ENCODE measurements at places on chromosomes 13 and 19. TPM values are rescaled to one million over a fixed set of nuclear protein-coding genes. Genes with fewer than 3 reads are reported as not detected.
A peak's percentile ranks its signal among the peaks of the same experiment; 100 is the strongest.

CCNA1 gene
- 106 TPM for total RNA-seq

NLRP7 gene
- total RNA-seq, result 0.13 TPM

CALR3 gene
- total RNA-seq, result 0.26 TPM

HNRNPUL1 gene
- 43.5 TPM for total RNA-seq

PSG6 gene
- not detected for total RNA-seq

WDR87 gene
- total RNA-seq, result not detected

QPCTL gene
- 11.6 TPM for total RNA-seq

ZNF579 gene
- total RNA-seq, result 1.8 TPM

RAX2 gene
- total RNA-seq, result not detected

GRCh38 chr19:41637484-41637883, 10.6 kb upstream of the CEACAM4 start:
- no peak for DNase-seq

GRCh38 chr19:50876456-50876855, 3.2 kb downstream of the KLK2 start:
- no peak for DNase-seq

DNA sequence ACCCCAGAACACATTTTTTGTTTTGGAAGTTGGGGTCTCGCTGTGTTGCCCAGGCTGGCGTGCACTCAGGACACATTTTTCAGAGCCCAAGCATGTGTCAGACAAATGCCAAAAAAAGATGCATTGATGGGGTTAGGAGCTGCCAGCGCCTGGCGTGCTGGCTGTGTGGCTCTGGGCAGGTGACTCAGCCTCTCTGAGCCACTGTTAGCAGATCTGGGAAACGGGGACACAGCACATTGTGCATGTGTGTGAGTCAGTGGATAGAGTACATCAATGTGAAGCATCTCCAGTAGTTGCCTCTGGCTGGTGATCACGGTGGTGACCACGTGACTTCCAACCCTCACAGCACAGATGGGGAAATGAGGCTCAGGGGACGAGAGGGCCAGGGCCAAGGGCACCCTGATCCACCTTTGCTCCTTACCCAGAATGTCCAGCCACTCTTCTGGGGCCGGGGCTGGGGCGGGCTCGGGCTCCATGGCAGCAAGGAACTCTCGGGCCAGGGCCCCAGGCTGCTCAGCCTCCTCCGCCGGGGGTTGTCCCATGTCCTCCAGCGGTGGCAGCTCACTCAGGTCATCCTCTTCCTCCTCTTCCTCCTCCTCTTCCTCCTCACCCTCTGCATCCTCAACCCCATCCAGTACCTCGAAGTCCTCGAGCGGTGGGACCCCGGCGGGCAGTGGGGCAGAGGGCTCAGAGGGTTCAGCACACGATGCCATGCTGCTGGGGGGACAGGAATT, 1.9 kb downstream of the FKBP8 start:
- DNase-seq, result peak; percentile 12

DNA sequence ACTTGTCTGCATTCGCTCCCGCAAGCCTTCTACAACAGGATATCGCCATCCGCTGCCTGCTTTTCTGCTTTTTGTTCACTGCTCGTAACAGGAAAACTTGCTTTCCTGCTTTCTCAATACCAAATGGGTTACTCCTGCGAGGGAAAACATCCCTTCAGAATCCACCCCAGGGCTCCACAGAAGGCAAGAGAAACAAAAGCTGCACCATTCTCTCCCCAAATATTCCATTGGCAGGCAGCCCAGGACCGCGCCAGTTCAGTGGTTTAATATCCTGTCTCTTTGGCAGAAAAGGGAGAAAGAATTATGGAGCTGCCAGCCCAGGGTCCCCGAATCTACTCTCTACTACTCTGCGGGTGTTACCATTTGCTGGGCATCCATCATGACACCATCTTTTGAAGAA, 84.7 kb upstream of the DOCK9 start:
- peak; percentile 63 for DNase-seq

DNA sequence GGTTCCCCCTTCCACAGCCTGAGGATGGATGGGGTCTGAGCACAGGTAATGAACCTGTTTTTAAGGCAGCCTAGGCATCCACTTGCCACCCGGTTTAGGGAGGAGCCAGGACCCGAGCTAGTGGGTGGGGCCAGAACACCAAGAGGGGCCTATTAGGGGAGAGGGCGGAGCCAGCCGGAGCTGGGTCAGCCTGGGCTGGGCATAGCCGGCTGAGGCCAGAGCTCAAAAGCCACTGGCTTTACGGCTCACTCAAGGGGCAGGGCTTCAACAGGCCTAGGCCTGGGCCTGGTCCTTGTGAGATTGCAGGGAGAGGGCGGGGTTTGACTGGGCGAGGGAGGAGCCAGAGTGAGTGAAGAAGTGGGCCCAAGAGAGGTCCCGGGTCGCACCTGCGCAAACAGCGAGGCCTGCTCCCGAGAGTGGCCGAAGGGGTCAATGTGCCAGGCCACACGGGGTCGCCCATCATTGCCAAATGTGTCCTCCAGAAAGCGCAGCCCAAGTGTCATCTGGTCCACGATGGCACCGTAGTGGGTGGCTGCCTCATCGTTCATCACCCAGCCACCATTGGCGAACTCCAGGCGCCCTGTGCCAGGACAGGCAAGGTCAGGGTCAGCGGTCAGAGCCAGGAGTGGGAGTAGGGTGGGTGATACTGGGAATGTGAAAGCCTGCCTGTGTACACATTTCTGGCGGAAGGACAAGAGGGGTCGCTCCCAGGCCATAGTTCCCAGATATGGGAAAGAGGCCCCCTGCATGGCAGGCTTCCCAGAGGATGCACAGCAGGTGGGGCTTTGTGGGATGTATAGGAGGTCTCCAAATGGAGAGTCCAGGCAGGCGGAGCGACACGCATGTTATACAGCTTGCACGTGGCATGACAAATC, 1.9 kb downstream of the MAN2B1 start:
- no peak for DNase-seq

- no peak for DNase-seq
Observed at GRCh38 chr13:53198017-53198416, 169.4 kb downstream of the OLFM4 start.

DNA sequence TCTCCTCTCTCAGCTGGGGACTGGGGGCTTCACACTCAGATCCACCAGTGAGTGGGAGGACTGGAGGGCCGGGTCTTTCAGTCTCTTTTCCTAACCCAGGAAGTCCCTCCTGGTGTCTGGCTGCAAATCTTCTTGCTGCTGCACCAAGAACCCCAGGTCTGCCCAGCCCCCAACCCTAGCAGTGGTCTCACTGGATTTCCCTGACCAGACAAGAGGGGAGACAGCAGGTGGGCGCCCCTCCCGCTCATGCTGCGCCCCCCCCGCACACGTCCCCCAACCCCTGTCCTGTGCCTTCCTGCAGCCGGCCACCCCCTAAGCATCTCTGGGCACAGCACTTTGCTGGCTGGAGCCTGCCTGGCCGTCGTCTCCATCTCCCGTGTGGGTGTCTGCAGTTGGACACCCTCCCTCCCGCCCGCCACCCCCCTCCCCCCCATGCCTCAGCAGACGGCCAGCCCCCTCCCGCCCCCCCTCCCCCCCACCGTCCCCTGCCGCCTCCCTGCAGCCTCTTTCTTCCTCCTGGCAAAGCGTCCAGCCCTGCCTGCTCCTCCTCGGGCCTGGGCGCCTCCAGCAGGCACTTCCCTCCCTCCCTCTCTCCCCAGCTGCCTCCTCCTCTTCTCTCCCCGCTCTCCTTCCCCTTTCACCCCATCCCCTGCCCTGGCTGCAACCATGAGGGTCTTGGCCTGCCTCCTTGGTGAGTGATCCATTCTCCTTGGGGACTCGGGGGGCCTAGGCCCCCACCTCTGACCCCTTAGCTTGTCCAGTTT, at the start of gene SSC5D:
Gene SSC5D, plus strand, starts transcription at position 513 of the 764 bp plus-strand sequence. Its CDS starts 154 bp downstream, at position 667.
- no peak for DNase-seq

GRCh38 chr19:44748426-44749254, at the start of gene BCL3:
Gene BCL3 (plus strand): TSS chr19:44748708. CDS start chr19:44748791, 83 bp downstream.
- peak; percentile 38 for DNase-seq

DNA sequence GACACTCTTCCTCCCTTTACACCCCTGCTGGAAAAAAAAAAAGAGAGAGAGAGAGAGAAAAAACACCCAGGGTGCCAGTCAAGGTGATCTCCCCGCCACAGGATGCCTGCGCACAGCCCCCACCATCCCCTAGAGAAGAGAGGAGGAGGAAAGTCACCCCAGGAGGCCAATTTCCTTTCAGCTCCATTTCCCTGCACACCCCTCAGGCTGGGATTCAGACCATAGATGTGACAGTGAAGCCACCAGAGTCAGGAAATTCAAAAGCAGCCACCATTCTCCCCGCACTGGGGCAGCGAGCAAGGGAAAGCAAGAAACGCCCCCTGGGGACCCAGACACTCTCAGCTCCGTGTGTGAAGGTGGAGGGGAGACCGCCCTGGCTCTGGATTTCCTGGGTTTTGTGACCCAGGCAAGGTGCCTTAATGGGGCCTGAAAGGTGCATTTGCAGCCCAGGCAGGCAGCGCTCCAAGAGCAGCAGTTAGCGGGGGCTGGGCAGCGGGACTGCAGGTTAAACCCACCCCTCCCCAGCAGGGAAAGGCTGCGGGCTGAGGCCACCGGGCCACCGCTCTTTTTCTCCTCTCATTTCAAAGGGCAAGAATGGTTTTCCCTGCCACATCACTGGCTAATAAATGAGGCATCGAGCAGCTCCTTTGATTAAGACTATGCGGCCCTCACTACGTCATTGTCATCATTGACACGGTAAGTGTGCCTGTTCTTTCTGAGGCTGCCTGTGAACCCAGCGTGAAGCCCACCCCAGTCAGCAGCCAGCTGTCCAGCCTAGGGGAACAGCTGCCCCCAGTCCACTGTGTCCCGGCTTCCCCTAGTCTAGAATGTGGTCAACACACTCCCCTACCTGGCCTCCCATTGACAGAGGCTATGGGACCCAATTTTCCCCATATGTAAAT, 83.8 kb upstream of the TM9SF2 start:
- DNase-seq, result no peak

DNA sequence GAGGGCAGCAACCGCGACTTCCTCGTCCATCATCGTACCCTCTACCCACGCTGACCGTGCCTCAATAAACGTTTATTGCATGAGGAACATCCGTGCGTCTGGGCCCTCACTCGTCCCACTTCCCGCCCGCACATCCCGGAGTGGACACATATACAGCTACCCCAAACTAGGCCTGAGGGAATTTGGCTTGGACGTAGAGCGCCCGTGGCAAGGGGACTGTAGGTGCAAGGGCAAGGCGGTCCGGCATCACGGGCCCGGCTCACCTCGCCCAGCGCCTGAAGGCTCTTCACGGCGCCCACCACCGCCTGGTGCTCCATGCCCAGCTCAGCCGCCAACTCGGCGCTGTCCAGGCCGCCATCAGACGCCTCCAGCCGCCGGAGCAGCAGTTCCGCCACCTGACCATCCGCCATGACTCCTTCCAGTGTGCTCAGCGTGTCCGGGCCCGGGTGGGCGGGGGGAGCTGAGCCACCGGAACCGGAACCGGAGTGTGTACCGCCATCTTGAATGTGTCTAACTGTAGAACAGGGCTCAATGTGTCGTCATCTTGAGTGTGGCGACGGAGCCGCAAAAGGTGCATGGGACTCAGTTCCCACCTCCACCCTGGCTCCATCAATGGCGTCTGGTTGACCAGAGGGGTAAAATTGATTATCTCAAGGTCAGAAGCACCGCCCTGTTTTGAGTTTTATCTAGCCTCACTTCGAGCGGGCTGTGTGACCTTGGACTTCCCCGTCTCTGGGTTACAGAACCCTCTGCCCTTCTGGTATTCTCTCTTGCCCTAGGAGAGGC, at the start of gene FARSA:
Gene FARSA, minus strand, starts transcription at position 425 of the 786 bp plus-strand sequence. Its CDS starts 15 bp downstream, at position 410.
- DNase-seq, result peak; percentile 80

GRCh38 chr13:44045180-44045562, 165.5 kb downstream of the LACC1 start:
- DNase-seq, result no peak

- DNase-seq, result no peak
Observed at GRCh38 chr19:35253316-35254286, 4.8 kb downstream of the LSR start.

DNA sequence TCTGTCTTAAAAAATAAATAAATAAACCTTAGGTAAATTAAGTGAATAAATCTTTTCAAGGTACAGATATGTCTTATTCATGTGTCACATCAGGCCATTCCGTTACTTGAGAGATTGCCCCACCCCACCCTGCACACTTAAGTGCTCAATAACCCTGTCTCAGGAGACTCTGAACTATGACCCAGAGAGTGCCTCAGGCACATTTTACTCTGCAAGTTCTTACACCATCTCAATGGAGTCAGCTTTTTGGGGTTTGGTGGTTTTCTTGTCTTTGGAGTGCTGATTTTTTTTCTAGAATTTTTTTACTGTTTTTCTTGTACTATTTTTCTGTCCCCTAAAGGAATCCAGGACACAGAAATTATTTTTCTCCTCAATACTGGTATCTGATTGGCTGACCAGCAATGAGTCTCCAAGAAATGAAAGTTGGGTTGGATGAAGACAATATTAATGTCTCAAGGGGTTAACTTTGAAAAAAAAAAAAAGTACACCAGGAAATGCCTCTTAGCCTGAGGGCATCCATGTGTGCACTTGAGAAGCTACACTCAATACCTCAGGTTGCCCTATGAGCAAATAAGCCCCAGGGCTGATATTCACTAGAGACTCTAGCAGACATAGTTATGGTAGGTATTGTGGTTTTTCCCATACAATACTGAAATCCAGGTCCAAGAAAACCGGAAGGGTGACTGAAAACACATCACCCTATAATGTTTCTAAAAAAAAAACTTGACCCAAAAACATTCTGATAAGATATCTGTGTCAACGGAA, 114.6 kb upstream of the ZNF91 start:
- peak; percentile 32 for DNase-seq

GRCh38 chr19:16586991-16587832, 15.0 kb upstream of the SLC35E1 start:
- peak; percentile 77 for DNase-seq

- no peak for DNase-seq
Observed at GRCh38 chr13:113633485-113633873, 24.5 kb downstream of the ATP4B start.

DNA sequence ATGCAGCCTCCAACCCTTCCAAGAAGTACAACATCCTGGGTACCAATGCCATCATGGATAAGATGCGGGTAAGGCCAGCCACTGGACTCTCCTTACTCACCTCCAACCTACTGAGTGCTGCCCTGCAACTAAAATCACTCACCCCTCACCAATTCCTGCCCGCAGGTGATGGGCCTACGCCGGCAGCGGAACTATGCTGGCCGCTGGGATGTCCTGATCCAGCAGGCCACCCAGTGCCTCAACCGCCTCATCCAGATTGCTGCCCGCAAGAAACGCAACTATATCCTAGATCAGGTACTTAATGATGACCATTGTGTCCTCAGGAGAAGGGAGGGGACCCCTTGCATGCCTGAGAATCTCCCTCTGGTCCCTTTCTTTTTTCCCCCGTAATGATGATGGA, 15.6 kb upstream of the CCDC97 start:
- DNase-seq, result no peak

- DNase-seq, result peak; percentile 61
Observed at GRCh38 chr13:109158383-109158782, 529.0 kb downstream of the MYO16 start.
